Neuronal stem cell (in vitro differentiated cells): ENCODE measurements at places on chromosomes 1 and 21.

- no peak for DNase-seq
These were observed 80.1 kb downstream of the ZNF326 start for GRCh38 chr1:90074970-90075391.

DNA sequence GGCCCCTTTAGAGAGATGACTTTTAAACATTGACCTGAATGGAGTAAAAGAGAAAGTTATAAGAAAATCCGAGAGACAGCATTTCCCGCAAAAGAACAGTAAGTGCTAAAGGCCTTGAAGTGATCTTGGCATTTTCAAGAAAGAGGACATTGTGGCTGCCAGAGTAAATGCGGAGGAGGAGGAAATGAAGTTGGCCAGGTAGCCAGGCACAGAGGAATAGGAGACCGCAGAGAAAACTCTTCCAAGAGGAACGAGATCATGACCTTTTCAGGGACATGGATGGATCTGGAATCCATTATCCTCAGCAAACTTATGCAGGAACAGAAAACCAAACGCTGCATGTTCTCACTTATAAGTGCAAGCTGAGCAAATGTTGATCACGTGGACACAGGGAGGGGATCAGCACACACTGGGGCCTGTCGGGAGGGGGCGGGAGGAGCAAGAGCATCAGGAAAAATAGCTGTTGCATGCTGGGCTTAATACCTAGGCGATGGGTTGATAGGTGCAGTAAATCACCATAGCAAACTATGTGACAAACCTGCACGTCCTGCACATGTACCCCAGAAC, 49.7 kb downstream of the EEIG2 start:
- DNase-seq: no peak

DNA sequence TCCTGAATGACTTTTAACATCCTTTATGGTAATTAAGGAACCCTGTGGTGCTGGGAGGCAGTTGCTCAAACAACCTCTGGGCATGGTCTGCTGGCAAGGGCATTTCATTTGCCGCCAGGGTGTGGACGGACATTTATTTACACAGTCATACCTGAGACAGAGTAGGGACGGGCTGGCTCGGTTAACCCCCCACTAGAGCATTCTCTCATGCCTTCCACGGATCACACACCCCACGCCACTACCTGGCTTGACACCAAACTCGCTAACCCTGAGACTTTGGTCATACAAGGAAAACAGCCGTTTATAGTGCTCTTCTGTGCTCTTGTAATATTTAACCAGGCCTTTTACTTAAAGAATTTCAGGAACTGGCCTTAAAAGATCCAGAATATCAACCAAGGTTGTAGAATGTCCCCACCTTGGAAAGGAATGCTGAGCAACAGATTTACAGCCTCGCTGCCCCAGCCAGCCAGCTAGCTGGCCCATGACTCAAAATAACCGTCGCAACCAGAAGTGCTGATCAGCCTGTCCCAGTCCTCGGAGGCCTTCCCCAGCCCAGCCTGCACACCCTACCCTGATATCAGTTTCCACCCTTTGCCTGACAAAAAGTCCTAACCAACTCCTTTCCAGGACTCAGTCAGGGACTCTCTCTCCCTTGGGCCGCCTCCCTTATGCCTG, 6.5 kb upstream of the PDXK start:
- DNase-seq: no peak

DNA sequence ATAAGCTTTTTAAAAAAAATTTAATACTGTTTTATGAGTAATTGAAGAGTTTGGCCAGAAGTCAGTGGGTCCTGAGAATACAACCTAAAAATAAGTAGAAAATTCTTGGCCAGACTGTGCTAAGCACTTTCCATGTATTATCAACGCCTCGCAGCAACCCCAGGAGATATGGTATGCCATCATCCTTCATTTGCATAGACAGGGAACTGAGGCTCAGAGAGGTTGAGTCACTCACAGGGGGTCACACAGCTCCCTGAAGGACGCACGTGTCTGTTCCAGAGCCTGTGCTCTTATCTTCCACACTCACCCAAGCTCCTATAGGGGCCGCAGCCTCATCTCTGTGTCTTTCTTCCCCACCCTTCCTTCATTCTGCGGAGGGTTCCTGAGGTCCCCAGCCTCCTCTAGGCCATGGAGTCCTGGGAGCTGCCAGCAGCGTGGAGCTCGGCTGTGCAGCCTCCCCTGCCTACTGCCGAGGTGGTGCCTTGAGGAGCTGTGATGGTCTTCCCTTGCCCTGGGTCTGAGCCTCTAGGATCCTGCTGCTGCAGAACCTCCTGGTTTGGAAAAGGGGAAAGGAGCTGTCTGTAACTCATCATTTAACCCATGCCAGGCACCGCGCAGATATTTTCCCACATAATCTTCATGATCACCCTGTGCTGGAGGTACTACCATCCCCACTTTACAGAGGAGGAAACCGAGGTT, 30.3 kb upstream of the ECE1 start:
- no peak for DNase-seq

- DNase-seq: no peak
These were observed 10.2 kb upstream of the PLXNA2 start for GRCh38 chr1:208254376-208254775.

GRCh38 chr1:28950006-28950405, 35.6 kb downstream of the EPB41 start:
- DNase-seq: no peak

DNA sequence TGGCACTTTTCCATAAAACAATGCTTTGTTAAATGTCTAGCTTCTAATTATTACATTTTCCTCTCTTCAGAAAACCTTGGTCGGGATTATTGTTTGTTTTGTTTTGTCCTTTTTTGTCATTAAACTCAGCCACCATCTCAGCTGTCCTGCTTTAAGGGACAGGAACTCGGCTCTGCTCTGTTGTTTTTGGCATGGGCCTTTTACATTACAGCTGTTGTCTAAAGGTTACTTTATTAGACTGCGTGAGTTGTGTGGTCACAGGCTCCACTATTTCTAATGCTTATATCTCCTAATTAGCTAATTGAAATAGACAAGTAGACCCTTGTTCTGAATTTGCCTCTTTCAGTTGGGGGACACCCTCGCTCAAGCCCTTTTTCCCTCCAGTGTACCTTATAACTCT, 1.6 kb downstream of the PALMD start:
- DNase-seq: no peak

DNA sequence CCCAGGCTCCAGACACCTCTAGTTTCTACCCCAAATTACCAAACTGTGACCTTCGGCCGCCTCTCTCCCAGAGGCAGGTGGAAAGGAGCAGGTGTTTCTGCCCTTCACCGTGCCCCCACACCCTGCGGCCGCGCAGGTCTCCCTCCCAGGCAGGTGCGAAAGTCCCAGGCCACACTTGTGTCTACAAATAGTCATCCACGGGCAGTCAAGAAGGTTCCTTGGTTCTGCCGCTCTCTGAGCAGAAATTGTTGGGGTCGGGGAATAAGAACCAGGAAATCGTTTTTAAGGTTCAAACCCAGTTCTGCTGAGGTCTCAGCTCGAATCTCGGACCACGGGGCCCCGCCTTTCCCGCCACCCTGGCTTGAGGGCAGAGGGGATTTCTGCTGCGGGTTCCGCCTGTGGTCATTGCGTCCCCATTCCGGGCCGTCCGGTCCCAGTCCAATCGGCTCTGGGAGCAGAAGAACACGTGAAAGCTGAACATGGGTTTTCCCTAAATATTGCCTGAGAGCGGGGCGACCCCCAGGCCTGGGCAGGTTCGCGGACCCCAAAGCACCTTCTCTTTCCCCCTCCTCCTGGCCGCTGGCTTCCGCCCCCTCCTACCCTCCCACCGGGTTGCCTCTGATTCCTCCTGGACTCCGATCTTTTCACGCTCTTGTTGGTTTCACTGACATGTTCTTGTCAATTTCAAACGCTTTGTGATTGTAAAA, 1.2 kb upstream of the ATF3 start:
- no peak for DNase-seq

DNA sequence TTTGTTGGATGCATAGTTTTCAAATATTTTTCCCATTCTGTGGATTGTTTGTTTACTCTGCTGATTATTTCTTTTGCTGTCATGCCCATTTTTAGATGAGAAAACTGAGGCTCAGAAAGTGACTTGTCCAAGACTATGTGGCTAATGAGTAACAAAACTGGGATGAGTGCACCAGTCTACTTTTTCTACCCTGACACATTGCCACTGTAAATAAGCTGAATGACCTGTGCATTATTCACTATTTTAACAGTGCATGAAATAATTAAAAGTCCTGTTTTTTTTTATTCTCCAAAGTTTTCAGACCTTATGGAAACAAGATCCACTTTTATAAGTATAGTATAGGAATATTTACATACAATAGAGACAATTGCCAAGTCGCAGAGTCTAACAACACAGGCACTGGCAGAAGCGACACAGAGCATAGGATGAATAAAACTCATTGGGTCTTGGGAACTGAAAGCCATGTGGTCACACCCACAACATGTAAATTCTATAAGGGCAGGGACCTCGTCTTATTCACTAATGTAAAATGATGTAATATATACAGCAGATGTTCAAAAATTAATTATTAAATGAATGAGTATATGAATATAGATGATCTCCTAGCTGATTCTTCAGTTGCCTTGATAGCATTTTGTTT, 45.2 kb downstream of the HLX start:
- DNase-seq: no peak

DNA sequence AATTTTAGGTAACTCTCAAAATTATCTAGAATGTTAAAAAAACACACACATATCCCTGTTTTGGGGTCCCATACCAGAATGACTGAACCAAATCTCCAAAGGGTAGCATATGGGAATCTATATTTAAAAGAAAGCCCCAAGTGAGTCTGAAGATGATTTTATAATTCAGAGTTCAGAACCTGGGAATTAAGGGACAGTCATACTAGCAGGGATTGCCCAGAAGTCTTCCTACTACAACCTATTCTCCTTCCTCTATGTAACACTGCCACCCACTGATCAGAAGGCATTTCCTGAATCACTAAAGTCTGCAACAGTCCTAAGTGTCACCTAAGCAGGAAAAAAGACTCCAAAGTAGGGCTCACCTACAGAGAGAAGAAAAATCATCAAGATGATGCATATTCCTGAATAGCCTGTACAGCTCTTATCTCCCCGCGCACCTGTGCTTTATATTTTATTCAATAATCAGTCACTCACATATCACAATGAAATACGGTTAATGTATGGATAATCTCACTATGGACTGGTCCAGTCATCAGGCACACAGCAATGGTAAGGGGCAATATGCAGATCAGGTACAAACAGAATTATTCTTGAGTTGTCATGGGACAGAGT, 4.9 kb downstream of the RGS1 start:
- no peak for DNase-seq

DNA sequence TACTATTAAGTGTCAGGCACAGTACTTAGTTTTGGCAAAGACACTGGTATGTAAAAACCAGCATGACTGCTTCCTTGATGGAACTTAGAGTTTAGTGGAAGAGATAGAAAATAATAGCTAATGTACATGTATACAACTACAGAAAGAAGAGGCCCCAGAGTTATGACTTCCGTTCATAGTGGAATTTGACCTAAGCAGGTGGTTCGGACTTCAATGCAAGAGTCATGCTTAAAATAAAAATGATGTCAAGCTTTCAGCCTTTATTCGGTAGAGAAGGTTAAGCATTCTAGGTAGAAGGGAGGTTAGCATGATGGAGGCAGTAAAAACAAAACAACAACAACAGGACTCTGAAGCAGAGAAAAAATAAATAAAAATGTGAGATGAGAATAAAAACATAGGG, 165.9 kb downstream of the KCNT2 start:
- DNase-seq: no peak

DNA sequence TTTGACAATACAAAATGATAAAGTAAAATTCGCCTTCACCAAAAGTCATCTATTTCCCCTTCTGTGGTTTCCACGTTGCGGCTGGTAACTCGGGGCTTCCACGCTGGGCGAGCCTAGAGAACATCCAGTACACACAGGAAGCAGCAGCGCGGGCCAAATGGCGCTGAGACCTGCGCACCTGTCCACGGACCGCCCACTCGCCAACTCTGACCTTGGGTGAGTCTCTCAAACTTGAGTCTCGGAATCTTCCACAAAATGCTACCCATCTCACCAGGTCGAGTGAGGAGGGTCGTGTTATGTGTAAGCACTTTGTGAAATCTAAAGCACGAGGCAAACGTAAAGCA, 820 bp upstream of the TTF2 start:
- DNase-seq: no peak

GRCh38 chr1:168631671-168632400, 55.4 kb downstream of the XCL1 start:
- DNase-seq: no peak
